ENCODE measurements at places on chromosomes 13 and 19.

DNA sequence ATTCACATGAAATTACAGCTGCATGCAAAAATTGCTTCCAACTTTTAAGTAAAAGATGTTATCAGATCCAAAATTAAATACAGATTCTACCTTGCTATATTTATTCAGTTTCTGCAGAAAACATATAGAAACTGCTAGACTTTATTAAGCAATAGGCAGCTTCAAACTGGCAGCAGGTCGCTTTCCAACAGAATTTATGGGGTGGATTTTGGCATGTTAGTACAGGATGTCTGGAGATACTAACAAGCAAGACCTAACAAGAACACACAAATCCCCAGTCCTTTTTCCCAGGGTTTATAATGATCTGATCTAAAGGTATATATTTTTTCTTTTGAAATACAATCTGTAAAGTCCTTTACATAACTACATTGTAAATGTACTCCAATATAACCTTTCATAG, 27.5 kb downstream of the TBC1D4 start:
- no peak for DNase-seq

DNA sequence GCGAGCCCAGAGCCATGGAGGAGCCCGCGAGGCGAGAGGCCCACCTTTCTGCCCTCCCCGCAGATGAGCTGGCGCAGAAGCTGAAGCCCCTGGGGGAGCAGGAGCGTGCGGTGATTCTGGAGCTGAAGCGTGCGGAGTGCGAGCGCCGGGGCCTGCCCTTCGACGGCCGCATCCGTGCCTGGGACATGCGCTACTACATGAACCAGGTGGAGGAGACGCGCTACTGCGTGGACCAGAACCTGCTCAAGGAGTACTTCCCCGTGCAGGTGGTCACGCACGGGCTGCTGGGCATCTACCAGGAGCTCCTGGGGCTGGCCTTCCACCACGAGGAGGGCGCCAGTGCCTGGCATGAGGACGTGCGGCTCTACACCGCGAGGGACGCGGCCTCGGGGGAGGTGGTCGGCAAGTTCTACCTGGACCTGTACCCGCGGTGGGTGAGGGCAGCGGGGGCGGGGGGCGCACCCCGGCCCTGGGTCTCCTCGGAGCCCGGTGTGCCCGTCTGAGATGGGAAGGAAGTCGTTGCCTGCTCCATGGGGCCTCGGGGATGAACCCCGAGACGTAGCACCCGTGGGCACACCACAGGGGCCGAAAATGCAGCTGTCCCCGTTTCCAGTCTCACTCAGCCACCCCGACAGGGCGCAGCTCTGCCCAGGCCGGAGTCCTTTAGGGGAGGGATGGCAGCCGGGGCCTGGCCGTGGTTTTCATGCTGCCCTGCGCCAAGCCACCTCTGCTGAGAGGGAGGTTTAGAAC, 12.1 kb upstream of the ZNF554 start:
- DNase-seq: no peak

DNA sequence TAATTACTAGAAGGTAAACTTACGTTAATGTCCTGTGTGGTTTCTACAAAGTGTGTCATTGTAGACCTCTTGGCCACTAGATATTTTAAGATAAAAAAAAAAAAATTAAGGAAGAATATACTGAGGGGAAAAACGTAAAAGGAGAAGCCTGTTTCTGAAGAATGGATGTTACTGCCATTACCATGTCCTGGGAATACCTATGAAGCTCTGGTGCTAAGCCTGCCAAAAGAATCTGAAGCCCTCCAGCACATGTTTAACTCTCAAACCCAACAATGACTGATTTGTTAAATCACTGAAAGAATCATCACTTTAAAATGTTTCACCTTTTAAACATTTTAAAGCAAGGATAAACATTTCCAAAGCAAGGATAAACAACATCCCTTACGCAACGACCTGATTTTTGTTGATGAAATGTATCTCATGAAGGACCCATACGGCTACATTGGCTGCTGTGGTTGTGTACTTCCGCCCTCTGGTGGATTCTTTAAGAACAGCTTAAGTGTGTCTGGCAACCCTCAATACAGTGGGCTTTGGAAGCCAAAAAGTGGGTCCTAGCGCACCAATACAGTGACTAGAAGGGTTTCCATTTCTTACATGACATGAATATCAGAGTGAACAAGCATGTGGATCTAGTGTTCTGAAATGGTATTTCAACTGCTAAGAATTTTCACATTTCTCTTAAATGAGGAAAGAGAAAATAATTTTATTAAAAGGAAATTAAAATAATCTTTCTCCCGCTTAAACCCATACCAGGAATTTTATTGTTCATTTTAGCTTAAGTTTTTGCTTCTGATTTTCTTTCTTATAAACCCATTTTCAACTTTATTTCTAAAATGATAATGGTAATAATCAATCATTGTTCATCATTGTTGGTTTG, 74.5 kb upstream of the RAP2A start:
- peak; percentile 36 for DNase-seq

DNA sequence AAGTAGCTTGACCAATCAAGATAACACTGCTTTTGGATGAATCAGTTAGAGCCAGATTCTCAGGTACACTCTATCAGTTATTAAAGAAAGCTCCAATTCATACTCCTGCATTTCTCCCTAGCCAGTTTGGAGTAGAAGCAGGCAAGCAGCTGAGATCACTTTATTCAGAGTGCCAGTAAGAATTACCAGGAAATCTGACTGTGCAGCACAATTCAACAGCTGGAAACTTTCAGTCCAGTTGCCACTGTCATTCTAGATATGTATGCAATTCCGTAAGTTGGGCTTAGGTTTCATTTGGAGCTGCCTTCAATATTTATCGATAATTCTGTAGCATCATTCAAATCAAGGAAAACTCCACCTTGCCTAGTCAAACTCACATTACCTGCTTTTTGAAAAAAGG, 2625.6 kb upstream of the PCDH20 start:
- no peak for DNase-seq

DNA sequence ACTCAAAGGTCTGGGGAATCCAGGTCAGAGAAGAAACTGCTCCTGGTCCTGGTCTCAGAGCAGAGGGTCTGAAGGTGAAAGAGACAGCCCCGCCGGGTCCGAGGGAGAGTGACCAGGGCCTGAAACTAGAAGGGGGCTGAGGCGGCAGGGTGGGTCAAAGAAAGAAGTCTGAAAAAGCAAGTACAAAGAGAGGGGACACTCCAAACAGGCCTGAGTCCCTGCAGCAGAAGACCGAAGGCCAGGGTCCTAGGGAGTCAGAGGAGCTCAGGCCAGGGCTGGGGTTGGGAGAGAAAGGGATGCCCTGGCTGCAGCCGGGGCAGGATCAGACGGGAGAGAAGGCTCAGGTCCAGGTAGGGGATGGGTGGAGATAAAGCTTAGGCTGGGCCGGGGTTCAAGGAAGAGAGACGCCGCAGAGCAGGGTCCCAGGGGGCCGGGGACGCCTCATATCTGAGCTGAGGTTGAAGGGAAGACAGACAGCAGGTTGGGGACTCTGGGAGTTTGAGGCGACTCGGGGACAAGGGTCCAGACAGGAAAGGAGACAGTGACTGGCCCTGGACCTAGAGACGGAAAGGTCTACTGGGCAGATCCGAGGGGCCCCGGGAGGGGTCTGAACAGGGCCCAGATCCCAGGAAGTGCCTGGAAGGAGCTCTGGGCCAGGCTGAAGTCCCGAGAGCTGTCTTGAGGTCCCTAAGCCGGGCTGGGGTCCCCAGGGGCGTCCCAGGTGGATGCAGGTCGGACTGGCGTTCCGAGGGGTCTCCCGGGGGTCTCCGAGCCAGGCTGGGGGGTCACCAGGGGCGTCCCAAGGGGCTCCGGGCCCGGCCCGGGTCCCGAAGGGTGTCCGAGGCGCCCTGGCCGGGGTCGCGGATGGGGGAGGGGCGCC, 795 bp downstream of the MLLT1 start:
- DNase-seq: no peak

GRCh38 chr19:32257326-32258073, 87.9 kb upstream of the ZNF507 start:
- no peak for DNase-seq

GRCh38 chr13:83819611-83820010, 62.7 kb downstream of the SLITRK1 start:
- no peak for DNase-seq

GRCh38 chr13:46113596-46113995, 8.8 kb upstream of the CPB2 start:
- DNase-seq: no peak

DNA sequence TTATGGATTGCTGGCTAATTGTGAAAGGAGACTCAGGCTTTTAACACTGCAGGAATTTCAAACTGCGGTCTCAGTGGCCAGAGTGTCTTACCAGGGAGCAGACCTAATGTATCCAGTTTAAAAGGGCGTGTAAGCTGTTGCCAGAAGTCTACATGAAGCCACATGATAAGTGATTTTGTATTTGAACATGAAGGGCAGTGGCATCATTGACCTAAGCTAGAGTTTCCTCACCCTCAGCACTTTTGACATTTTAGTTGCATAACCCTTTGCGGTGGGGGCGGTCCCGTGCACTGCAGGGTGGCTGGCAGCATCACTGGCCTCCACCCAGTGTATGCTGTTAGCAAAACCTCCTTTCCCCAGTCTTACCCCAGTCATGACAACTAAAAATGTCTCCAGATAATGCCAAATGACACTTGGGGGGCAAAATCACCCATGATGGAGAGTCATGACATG, 23.7 kb upstream of the GPR18 start:
- no peak for DNase-seq

DNA sequence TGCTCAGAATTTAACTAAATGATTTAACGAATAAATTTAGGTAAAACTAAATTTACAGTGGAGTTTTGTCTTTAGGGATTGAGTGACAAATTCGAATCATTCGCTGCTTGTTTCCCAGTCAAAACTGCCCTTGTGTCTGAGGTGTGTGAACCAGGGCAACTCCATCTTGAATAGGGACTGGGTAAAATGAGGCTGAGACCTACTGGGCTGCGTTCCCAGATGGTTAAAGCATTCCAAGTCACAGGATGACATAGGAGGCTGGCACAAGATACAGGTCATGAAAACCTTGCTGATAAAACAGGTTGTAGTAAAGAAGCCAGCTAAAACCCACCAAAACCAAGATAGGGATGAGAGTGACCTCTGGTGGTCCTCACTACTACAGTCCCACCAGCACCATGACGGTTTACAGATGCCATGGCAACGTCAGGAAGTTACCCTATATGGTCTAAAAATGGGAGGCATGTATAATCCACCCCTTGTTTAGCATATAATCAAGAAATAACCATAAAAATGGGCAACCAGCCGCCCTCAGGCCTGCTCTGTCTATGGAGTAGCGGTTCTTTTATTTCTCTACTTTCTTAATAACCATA, 10.2 kb upstream of the ANKRD10 start:
- no peak for DNase-seq

DNA sequence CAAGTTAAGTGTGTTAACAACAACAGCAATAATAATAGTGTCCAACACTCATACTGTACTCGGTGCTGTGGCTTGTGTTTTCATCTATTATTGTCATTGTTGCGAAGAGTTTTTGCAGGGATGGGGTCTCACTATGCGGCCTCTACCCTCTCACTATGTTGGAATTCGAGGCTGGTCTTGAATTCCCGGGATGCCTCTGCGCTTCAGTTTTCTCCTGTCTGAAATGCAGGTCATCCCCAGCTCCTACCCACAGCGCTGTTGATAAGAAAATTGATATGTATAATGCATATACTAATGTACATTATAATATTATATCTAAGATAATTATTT, 4.9 kb upstream of the SBK3 start:
- DNase-seq: no peak

GRCh38 chr19:45629704-45630103, 9.5 kb downstream of the EML2 start:
- DNase-seq: no peak

GRCh38 chr13:106507560-106508274, 27.7 kb downstream of the EFNB2 start:
- no peak for DNase-seq

GRCh38 chr19:35110974-35111373, 4.6 kb upstream of the FXYD3 start:
- DNase-seq: no peak

DNA sequence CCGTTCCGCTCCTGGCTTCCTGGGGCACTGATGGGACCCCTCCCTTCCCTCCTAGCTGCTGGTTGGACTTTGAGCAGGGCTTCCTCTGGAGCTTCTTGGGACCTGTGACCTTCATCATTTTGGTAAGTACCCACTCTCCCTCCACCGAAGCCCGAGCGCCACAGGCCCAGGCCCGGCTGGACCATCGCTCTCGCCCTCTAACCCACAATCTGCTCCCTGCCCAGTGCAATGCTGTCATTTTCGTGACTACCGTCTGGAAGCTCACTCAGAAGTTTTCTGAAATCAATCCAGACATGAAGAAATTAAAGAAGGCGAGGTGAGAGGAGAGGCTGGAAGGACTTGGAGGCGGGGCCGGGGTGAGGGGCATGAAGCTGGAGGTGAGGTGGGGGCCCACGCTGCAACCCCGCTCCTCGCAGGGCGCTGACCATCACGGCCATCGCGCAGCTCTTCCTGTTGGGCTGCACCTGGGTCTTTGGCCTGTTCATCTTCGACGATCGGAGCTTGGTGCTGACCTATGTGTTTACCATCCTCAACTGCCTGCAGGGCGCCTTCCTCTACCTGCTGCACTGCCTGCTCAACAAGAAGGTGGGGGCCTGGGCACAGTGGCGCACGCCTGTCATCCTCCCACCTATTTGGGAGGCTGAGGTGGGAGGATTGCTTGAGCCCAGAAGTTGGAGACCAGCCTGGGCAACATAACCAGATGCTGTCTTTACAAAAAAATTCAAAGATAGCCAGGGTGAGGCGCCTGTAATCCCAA, 12.3 kb downstream of the DDX39A start:
- DNase-seq: no peak

GRCh38 chr19:52191389-52191788, 1.5 kb downstream of the PPP2R1A start:
- no peak for DNase-seq

- no peak for DNase-seq
Measured at GRCh38 chr13:79973533-79973963, 367.4 kb downstream of the SPRY2 start.

GRCh38 chr19:1351381-1351851, 32.3 kb upstream of the NDUFS7 start:
- DNase-seq: no peak

DNA sequence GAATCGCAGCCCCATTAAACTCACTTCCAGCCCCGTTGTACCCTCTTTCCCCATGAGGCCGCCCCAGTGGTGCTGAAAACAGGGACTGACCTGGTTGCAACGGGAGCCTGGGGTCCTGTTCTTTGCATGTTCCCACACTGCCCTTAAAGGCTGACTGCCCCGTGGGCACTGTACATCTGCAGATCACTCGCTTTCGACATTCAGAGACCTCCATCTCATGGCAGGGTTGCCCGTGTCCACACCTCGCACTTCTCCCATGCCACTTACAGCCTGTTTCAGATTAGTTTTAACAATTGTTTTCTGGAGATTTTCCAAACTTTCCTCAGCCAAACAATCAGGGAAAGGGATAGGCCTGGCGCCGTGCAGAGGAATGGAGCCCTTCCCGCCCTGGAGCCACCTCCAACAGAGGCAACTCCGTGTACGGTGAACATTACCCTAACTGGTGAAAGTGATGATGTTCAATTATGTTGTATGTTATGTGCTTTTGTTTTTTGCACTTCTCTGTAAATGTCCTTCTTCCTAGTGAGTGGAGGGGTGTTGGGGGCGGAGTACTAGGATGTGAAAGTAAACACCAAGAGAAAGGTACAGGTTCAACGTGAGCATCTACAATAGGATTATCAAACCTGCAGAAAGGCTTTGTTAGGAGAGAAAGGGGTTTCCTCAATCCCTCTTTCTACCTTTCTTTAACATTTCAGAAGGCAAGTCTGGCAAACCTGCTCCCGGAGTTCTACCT, 262.8 kb downstream of the FOXO1 start:
- no peak for DNase-seq

- DNase-seq: no peak
Measured at GRCh38 chr19:53897459-53897858, 11.6 kb upstream of the CACNG7 start.

GRCh38 chr19:34559045-34559444, 77.5 kb downstream of the WTIP start:
- no peak for DNase-seq

Data from NCI-H1105 (cell line).